Activated CD4-positive, alpha-beta T cell treated with anti-CD3 and anti-CD28 coated beads, Interleukin-2, amount 10 ng/mL, durations not matched to agents 7 days and 5 days (primary cell): ENCODE measurements at places on chromosomes 16 and 17. TPM values are rescaled to one million over a fixed set of nuclear protein-coding genes. Genes with fewer than 3 reads are reported as not detected.

Gene ITGAX
- total RNA-seq = 3.1 TPM

- DNase-seq = no peak
Measured at GRCh38 chr16:89413811-89414585, 76.4 kb downstream of the ANKRD11 start.

- no peak for DNase-seq
Measured at GRCh38 chr17:28216528-28216927, 102.5 kb upstream of the TMEM97 start.

Gene CHRNE
- total RNA-seq = 0.42 TPM

Gene TPSAB1
- total RNA-seq = not detected
